ENCODE measurements at places on chromosomes 3 and 15.

DNA sequence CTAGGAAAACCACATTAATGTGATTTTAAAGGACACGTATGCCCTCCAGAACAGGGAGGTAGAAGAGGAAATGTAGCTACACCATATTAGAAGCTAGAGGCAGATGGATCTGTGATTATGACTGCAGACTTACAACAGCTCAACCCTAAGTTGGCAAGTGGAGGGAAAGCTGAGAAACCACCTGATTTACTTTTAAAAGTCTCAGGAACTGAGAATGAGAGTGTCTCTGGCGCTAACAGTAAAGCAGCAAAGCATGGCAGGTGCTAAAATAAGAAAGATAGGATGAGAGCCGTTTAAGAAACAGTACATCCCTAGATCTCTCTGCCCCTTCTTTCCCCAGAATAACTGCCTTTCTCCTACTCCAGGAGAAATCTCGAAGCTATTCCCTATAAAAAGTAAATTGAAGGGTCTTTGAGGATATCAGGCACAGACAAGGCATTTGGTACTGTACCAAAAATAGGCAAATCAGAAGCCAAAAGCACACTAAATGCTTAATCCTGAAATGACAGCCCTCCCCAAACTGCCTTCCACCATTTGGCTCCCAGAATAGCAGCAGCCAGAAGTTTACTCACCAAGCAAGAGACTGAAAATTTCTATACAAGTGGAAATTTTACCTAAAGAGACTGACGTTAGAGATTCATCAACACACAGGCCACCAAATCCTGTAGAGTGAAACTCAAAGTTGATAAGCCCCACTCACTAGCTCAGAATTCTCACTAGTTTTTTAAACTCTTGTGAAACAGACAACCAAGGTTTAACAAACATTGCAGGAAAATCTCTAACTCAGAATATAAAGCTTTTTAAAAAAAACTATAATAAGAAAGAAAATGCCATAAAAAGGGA lies 34.3 kb upstream of the PARP14 start:
- no peak for DNase-seq

- DNase-seq = no peak
Measured at GRCh38 chr15:38666865-38667510, 102.4 kb upstream of the RASGRP1 start.

DNA sequence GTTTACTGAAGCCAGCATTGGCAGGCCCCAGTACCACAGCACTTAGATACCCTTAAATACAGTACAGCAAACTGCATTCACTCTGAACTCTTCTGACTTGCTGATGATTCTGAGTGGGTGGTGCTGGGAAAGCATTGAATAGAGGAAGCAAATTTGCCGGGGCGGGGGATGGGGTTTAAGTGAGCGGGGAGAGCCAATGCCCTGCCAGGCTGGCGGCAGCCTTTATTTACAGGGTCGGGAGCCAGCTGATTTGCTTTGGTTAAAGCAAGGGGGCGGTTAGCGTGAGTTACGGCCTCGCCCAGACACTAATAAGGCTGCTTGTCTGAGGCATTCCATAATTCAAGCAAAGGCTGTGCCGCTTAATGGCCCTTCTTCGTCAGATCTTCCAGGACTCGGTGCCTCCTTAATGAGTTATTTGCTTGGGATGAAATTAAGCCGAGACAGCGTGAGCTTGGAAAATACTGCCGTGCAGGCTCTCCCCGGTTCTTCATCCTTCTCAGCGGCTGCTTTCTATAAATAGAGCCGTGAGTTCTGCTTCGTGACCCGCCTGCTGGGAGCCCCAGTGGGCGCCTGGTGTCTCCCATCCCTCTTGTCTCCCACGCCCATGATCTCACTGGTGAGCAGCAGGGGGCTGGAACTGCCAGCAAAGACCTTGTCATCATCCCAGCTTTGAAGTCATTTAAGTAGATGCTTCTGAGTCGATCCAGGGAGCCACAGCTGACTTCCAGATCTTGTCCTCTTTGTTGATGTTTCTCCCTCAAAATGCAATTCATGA lies 25.8 kb downstream of the SPSB4 start:
- DNase-seq = peak; percentile 31

GRCh38 chr15:41543521-41543870 lies 561 bp downstream of the RPAP1 start:
- DNase-seq = no peak

DNA sequence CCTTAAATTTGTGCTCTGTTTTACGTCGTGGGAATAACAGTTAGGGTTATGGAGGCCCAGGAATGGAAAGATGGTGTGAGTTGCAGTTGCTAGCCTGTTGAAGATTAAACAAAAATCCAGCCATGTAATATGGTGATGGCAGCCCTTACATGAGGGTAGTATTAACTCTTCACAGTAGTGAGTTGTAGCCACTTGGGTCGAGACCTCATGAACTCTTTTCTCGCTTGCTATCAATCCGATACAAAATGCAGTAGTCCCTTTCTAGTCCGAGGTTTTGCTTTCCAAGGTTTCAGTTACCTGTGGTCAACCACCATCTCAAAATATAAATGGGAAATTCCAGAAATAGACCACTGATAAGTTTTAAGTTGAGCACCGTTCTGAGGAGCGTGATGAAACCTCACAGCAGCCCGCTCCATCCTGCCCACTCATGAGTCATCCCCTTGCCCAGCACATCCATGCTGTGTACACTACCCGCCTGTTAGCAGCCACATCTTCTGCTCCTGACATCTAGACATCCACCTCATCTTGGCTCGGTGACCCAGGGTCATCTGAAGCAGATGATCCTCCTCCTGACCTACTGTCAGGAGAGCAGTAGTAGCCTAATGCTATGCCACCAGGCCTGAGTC lies 177.9 kb downstream of the CDIN1 start:
- DNase-seq = no peak

- no peak for DNase-seq
Measured at GRCh38 chr15:22988811-22989210, 8.6 kb upstream of the CYFIP1 start.

DNA sequence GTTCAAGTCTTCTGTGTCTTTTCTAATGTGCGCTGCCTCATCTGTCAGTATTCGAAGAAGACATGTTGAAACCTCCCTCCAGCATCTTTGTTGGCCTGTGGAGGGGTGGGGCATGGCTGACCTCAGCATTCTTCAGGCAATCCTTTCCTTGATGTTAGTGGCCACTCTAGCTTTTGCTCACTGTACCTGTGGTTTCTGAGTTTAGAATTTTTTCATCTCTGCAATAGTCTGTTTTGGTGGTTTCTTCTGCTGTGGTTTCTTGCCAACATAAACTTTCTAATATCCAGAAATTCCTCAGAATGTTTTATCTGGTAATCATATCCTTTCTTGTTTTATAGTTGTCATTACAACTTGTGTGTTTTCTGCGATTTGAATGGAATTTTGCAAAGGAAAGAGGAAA lies 251.3 kb upstream of the NR2E3 start:
- no peak for DNase-seq

DNA sequence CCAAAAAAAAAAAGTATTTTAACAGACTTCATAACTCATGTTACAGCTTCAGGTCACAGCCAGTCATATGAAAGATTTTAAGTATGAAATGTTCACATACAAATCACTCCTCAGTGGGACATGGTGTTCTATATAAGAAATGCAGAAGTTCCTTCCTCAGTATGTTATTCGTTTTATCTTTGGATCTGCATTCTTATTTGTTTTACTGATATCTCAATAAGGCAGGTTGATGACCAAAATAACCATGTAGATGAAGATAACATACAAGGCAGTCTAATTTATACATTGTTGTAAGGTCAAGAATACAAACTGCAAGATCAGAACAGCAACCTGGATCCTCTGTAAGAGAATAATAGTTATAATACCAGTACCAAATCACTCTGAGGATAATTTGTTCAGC lies 75.6 kb downstream of the CHAC1 start:
- no peak for DNase-seq

GRCh38 chr3:185175370-185175987 lies 22.6 kb upstream of the C3orf70 start:
- no peak for DNase-seq

DNA sequence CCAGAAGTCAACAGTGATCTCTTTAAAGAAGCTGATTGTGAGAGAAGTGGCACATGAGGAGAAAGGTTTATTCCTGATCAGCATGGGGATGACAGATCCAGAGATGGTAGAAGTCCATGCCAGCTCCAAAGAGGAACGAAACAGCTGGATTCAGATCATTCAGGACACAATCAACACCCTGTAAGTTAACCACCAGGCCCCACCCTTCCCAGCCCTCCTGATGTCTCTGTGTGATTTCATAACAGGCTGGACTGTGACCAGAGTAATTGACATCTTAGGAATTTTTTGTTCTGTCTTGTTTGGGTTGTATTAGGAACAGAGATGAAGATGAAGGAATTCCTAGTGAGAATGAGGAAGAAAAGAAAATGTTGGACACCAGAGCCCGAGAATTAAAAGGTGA lies 67.7 kb downstream of the KLHL25 start:
- DNase-seq = no peak

DNA sequence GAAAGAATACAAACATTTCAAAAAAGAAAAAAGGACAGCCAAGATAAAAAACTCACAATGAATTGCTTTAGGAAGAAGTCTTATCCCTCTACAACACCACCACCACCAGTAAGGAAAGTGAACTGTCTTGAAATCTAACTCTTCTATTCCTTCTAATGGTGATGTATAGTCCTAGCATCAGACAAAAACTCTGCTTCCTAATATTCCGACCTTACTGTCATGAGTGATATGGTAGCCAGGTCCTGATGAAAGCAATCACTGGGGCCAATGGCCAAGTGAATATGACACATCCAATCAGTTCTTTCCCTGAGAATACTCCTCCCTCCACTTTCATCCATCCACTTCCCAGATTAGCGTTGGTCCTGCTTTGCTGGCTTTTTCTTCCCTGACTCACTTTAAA lies 14.8 kb downstream of the GK5 start:
- DNase-seq = no peak

- no peak for DNase-seq
Measured at GRCh38 chr15:66672867-66673266, 29.2 kb upstream of the SMAD6 start.

Measured in stimulated activated CD8-positive, alpha-beta memory T cell treated with anti-CD3 and anti-CD28 coated beads, Interleukin-4, amount 100 ng/mL, for 48 hours (primary cell).